Stimulated activated CD4-positive, alpha-beta T cell treated with anti-CD3 and anti-CD28 coated beads, Interleukin-12 subunit alpha, Interleukin-12 subunit beta, amount 100 ng/mL, for 24 hours (primary cell): ENCODE measurements at places on chromosomes 7 and 10.

- no peak for DNase-seq
Observed at GRCh38 chr7:141737118-141737835, 881 bp upstream of the SSBP1 start.

DNA sequence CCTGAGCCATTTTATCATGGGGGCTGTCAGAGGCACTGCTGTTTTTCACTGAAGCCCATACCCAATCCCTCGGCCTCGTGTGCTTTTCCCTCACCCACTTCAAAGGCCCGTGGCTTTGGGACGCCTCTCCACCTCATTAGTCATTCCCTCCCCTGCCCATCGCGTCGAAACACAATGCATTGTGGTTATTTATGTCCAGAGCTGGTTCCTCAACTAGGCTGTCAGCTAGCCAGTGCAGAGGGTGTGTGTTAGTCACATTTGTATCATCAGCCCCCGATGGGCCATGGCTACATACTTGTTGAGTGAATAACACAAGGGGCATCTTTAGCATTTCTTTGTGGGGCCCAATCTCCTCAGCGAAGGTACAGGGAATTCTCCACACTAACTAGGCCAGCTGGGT is 3.8 kb upstream of the CRCP start:
- no peak for DNase-seq

- no peak for DNase-seq
Observed at GRCh38 chr7:111558991-111559390, 3.3 kb downstream of the IMMP2L start.

DNA sequence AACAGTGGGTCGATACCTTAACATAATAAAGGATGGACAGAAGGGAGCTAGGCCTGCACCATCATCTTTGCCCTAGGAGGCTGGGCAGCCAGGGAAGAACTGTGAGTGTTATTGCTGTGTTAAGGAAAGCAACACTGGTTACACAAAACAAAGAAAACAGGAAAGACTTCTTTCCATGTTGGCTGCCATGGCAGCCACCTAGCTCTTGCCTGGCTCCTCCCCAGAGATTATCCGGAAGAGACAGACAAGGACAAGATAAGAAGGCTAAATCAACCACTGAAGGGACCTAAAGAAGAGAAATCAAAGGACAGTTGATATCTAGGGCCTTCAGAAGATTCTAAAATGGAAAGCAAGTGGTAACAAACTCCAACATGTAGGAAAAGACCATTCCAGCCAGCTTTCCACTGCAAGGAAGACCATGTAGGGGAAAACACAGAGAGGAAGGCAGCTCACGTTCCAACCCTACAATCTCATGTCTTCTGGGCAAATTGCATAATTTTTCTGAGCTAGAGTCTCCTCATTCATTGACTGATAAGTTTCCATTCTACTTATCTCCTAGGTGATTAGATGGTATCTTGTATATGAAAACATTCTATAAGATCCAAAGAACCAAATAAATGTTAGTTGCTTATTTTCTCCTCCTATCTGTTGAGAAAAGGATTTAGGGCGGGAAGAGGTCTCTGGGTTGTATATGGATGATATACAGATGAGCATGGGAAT is 51.2 kb downstream of the SP8 start:
- DNase-seq: no peak

- no peak for DNase-seq
Observed at GRCh38 chr7:42953994-42954393, 21.8 kb downstream of the MRPL32 start.

- no peak for DNase-seq
Observed at GRCh38 chr7:132218876-132219275, 357.4 kb downstream of the PLXNA4 start.

DNA sequence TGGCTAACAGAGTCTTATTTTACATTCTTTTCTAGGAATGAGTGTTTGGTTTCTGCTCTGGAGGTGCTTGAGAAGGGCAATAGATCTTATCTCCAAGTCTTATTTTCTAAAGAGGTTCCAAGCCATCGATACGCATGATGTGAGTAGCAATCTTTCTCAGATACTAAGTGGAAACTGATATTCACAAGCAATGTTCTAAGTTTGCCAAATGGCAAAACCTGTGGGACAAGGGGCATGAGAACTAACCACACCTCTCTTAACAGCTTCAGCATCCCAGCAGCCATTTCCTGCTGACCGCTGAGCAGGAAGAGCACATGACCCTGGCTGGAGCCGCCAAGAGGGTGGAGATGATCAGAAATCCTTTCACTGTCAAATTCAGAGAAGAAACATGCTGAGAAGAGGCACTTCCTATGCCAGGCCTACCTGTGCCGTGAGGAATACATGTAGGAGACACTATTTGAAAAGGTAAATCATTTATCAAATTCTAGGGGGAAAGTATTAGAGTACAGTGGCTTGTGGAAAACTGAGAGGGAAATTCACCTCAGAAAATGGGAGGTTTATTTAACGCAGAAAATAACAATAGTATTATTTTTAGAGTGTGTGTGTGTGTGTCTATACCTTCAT is 35.2 kb downstream of the CCDC71L start:
- no peak for DNase-seq

DNA sequence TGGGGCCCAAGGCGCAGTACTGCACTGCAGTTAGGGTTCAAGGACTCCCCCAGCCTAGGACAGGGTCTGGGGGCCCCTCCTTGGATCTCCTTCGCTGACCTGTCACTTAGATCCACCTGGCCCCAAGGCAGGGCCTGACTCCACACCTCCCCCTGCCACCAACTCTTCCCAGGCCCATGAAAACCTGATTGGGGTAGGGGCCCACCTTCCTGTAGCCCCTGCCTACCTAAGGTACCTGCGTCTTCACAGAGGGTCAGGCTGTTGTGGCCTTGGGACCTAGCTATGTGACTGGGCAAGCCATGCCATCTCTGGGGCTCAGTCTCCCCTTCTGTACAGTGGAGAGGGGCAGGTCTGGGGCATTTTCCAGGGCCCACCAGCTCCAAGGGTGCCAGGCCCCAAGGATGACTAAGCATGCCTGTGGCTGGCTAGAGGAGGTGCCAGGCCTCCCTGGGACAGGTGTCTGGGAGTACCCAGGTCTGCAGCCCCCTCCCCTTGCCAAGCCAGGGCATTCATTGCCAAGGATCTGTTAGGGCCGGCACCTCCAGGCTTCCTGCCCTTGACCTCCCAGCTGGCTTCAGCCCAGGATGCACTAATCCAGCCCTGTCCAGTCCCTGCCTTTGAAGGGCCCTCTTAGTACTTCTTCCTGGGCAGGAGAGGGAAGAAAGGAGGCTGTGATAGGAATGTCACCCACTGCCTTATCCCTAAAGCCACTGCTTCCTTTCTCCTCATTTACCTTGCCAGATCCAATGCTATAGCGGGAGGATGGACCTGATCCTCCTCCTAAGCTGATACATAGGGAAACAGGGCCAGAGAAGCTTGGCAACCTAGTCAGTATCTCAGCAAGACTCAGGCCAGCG is 1.3 kb downstream of the LIMK1 start:
- no peak for DNase-seq

DNA sequence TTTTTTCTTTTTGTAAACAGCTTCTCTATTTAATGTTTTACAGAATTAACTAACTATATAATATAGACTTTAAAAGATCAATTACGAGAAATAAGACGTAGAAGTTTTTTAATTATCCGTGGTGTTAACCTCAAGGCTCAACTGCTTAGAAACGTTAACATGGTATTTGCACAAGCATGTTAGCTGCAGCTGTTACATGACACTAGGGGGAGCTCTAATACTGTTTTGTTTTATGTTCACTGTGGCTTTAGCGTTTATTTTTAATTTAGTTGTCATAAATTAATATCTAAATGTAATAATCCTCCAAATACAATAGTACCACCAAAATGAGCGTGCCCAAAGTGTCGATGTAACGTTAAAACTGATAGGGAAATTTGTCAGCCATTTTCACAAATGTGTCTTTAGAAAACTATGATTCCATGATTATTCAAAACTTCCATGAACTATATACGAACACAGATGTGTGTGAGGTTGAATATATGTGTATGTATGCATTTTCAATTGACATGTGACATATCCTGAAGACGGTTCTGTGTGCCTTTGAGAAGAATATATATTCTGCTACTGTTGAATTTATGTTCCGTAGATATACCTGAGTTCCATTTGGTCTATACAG is 828.8 kb upstream of the MBL2 start:
- no peak for DNase-seq

GRCh38 chr7:24733414-24734060 is 23.7 kb downstream of the GSDME start:
- DNase-seq: no peak

- no peak for DNase-seq
Observed at GRCh38 chr10:133231244-133231945, 1.4 kb downstream of the UTF1 start.

DNA sequence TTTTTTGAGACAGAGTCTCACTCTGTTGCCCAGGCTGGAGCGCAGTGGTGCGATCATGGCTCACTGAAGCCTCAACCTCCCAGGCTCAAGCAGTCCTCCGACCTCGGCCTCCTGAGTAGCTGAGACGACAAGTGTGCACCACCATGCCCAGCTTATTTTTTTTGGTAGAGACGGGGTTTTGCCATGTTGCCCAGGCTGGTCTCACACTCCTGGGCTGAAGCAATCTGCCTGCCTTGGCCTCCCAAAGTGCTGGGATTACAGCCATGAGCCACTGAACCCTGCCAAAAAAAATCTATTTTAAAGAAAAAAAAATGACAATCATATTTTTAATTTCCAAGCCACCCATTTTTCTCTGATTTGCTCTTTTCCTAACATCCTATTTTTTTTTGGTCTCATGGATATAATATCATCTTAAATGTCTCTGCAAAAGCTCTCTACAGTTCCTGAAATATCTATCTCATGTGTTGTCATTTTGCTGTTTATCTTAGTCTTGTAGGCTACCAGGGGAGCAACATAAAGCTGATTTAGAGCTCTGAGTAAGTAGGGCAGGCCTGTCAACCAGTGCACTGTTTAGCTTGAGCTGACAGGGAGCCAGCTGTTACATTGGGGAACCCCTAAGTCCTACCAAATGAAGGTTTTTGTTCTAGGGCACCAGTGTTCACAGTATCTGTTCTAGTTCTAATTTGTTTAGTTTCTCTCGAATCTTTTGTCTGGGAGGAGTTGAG is 29.9 kb upstream of the HBP1 start:
- DNase-seq: no peak

- DNase-seq: no peak
Observed at GRCh38 chr10:6353526-6353925, 150.8 kb downstream of the PFKFB3 start.
